Urinary bladder (tissue), 4 donors: ENCODE measurements at places on chromosomes 7 and 10. TPM values are rescaled to one million over a fixed set of nuclear protein-coding genes. Genes with fewer than 3 reads are reported as not detected.

Gene AGR2
- polyA plus RNA-seq, result 57.3 TPM

Gene RTKN2
- polyA plus RNA-seq, result 0.06 TPM

Gene STEAP2
- 8.7 TPM for polyA plus RNA-seq

Gene CPA5
- polyA plus RNA-seq, result 0.16 TPM

Gene ADAM22
- 2.9 TPM for polyA plus RNA-seq

Gene CALN1
- 0.13 TPM for polyA plus RNA-seq

Gene SUN1
- polyA plus RNA-seq, result 103 TPM

Gene KNDC1
- polyA plus RNA-seq, result 0.47 TPM

- DNase-seq, result no peak
Observed at GRCh38 chr7:17623546-17624185, 316.6 kb downstream of the SNX13 start.

- DNase-seq, result no peak
Observed at GRCh38 chr7:120799147-120799546, 58.8 kb downstream of the TSPAN12 start.

DNA sequence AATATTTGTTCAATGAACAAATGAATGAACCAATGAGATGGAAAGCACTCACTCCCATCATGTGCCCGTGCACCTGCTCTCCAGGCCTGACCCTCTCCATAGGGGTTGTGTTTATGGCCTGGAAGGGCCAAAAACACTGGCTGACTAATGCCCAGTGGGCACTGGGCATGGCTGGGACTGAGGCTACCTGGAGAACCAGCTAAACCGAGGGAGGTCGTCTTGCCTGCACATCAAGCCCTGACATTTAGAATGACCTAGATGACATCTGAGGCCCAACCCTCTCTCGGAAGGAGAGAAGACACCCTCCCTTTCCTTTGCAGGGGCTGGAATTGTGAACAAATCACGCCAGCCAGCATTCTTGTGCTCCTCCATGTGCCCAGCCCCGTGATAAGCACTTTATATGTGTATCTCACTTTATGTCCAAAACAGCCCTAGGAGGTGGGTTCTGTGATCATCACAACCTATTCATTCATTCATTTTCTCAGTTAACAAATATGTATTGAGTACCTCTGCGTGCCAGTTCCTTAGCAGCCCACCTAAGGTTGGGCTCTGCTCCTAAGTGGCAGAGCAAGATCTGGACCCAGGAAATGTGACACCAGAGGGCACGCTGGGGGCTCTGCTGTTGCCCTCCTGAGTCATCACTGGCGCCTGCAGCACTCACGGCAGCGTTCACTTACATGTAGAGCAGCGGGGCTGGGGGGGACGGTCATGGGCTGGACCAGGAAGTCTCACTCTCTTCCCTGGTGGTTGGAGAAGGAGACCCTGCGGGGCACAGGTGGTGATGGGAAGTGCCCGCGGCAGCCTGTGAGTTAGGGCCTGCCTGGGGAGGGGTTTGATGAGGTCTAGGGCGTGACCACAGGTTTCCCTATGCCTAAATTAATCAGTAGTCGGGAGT, 52.0 kb downstream of the TSPAN15 start:
- DNase-seq, result no peak

DNA sequence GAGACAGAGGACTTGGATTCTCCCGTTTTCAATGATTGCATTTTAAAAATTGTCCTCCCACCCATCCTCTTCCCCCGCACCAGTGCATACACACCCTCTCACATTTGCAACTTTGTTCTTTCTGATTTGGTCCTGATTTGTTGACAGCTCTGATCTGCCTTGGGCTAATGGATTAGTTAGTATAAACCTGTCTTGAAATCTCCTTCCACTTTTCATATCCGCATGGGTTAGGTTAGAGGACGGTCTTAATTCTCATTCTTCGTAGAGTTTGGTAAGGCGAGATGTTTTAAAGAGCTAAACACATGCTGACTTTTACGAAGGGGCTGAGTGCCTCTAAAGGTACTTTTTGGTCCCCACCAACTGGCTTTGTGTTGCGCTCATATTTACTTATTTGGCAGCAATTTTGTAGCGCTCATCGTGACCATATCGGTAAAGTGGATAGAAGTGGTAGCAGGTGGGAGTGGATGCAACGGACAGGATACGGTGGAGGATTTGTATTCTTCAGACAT, 1.1 kb downstream of the AHR start:
- no peak for DNase-seq

GRCh38 chr7:155109121-155109520, 39.0 kb downstream of the HTR5A start:
- DNase-seq, result no peak

DNA sequence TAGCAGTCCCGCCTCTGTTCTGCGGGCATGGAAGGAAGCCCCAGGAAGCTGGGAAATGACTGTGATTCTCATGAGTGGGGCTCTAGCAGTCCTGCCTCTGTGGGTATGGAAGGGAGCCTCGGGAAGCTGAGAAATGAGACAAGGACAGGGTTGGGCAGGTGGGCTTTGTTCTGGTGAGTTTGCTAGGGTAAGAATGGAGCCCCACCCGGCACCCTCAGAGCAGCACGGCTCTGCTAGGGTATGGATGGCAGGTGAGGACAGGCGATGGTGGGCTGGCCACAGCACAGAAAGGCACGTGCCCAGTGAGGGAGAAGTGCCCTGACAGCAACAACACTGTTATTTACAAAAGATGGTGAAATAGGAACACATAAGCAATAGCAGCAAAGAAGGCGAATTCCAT, 39.6 kb downstream of the SVIL start:
- DNase-seq, result no peak

DNA sequence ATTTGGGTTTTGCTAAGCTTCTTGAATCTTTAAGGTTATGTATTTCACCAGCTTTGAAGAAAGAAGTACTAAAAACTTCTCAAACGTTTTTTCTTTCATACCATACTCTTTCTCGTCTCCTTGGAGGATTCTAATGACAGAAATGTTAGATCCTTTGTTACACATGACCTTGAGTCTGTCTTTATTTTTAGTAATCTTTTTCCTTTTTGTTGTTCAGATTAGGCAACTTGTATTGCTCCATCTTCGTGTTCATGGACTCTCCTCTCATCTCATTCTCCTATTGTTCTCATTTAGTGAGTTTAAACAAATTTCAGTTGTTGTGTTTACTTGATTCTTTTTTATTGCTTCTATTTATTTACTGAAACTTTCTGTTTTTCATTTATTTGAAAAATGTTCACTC, 73.7 kb downstream of the WDFY4 start:
- no peak for DNase-seq

DNA sequence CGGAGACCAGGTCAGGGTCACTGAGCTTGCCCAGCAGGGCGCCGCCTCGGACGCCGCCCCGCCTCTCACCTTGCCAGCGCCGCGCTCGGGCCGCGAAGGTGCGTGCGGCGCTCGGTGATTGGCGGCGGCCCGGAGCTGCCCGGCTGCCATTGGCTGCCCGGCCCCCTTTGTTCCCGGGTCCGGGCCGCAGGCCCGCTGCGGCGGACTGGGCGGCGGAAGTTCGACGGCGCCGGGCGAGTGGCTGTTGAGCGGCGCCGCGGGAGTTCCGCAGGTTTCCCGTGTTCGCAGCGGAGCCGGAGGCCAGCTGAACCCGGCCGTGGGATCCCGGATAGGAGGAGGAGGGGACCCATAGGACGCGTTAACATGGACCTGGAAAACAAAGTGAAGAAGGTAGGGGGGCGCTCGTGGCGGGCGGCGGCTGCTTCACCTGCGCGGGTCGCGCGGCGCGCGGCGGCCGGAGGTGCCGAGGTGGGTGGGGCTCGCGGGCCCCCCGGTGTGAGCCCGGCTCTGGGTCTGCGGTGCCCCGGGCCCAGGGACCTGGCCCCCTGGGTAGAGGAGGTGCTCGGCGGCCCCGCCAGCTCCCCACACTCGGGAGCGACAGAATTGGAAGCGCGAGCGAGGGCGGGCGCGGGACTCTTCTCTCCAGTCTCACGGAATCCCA, at the start of gene TES:
Gene TES, plus strand, starts transcription at position 195 of the 661 bp plus-strand sequence. Its CDS starts 169 bp downstream, at position 364.
- no peak for DNase-seq

- no peak for DNase-seq
Observed at GRCh38 chr7:35749556-35749955, 51.3 kb upstream of the SEPTIN7 start.

DNA sequence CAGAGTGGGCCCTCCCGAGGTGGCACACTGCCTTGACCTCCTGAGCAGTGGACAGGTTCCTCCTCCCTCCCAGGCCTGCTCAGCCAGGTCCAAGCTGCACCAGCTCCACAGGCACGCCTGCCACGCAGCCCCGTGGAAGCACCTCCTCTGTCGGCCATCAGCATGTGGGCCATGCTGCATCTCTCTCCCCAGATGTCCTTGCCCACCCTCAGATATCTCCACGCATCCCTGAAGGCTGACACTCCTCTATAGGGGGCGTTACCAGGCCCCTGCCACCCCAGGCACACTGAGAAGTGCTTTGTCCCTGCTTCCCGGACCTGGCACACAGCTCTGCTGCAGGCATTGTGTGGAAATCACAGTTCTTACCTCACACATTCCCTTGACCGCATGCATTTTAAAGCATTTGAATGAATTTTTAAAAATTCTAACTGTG, 598.5 kb downstream of the SDK1 start:
- no peak for DNase-seq

DNA sequence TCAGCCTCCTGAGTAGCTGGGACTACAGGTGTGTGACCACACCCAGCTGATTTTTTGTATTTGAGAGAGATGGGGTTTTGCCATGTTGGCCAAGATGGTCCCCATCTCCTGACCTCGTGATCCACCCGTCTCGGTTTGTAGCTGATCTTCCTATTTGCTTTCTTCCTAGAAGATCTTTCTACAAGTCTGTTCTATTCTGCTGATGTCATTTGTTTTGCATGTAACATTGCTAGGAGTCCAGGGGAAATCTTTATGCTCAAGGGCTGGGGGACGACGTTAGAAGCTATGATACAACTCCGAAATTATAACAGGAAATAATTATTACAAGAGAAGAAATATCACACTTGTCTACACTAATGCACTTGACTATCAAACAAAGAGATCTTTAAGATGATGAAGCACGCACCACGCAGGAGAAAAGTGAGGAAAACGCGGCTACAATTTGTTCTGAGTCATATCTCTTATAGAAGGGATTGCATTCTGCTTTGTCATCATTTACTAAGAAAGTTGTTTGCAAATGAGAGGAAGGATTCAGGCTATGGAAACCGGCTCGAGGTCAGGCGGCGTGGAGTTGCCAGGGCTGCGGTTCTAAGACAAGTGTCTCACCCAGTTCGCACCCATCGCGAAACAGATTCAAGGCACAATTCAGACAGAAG, 103.0 kb upstream of the CARD11 start:
- DNase-seq, result no peak

DNA sequence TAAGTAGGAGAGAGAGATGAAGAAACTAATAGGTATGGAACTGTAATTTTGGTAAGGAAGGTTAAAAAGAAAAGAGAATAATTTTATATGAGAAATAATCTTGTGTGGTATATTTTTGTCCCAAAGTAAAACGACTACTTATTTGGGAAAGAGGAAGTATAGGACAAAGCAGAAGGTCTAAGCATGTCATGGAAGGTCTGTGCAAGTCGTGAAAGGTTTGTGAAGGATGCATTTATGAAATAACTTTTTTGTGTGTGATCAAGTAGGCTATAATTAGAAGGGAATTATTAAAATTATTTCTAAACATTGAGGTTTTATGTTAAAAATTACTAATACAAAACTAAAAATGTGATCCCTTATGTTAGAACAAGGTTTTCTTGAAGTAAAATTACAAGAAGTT, 63.3 kb downstream of the ZNF783 start:
- no peak for DNase-seq

- DNase-seq, result no peak
Observed at GRCh38 chr7:116782177-116782711, 80.1 kb upstream of the CAPZA2 start.

GRCh38 chr10:120940299-120940900, 89.2 kb downstream of the WDR11 start:
- DNase-seq, result no peak
